Esophagus squamous epithelium (tissue), 5 donors: ENCODE measurements at places on chromosomes 1 and 21.

DNA sequence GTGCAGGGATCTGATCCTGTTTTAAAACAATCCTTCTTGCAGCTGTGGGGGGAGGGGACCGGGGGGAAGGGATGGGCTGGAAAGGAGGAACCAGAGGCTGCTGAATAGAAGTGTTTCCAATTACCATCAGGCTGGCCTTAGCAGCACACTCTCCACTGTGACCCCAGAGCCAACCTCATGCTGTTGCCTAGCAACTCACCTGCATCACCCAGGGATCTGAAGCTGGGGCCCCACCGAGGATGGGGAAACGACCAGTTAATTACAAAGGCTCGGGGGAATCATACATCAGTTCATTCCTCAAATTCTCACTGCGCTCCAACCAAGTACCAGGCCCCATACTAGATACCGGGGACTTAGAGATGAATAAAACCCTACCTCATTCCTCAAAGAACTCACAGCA lies 11.9 kb upstream of the GPX7 start:
- no peak for DNase-seq
- H3K27ac ChIP-seq = no peak overlapping the region
- H3K4me3 ChIP-seq = no peak overlapping the region
- no peaks in the 10 kb centered on the region for H3K36me3 ChIP-seq
- H3K4me1 ChIP-seq = no peaks in the 10 kb centered on the region

GRCh38 chr21:34086887-34087306 lies 13.5 kb downstream of the MRPS6 start:
- H3K27ac ChIP-seq = no peak overlapping the region
- no peak for DNase-seq
- peaks cover 14% of the 10 kb centered on the region for H3K4me1 ChIP-seq
- peaks cover 10% of the 10 kb centered on the region for H3K36me3 ChIP-seq
- H3K27me3 ChIP-seq = no peaks in the 10 kb centered on the region

GRCh38 chr1:34360574-34360973 lies 183.9 kb downstream of the C1orf94 start:
- no peak for DNase-seq
- no peaks in the 10 kb centered on the region for H3K4me1 ChIP-seq
- no peaks in the 10 kb centered on the region for H3K36me3 ChIP-seq
- H3K27ac ChIP-seq = no peak overlapping the region

DNA sequence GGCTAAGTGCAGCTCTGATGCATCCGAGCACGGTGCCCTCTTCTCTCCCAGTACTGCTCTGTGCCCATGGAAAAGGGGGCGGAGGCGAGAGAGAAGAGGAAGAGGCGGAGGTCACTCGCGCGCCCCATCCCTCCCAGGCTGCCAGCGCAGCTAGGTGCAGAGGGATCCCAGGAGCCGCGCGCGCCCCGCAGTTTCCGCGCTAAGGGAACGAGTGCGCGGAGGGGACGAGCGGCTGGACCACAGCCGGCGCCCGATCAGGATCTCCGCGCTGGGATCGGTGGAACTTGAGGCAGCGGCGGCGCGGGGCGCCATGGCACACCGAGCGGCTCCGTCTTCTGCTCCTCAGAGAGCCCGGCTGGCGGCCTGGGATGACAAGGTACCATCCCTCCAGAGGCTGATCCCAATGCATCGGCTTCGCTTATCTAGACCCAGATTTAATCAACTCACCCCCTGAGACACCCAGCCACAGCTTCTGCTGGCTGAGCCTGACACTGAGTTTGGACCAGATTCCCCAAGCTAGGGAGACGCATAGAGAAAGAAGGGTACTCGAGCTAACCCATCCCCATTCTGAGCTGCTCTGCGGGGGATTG lies at the start of gene PTGFR:
TSS of gene PTGFR (plus strand) at position 114 of the 590 bp plus-strand sequence. CDS start 1,770 bp downstream, outside the sequence.
- no peaks in the 10 kb centered on the region for H3K36me3 ChIP-seq
- H3K27me3 ChIP-seq = peaks cover 3% of the 10 kb centered on the region
- H3K27ac ChIP-seq = peak within 1 kb of the TSS; percentile 32
- peak within 1 kb of the TSS; percentile 60 for H3K4me3 ChIP-seq
- H3K4me1 ChIP-seq = peaks cover 16% of the 10 kb centered on the region
- no peak for DNase-seq

DNA sequence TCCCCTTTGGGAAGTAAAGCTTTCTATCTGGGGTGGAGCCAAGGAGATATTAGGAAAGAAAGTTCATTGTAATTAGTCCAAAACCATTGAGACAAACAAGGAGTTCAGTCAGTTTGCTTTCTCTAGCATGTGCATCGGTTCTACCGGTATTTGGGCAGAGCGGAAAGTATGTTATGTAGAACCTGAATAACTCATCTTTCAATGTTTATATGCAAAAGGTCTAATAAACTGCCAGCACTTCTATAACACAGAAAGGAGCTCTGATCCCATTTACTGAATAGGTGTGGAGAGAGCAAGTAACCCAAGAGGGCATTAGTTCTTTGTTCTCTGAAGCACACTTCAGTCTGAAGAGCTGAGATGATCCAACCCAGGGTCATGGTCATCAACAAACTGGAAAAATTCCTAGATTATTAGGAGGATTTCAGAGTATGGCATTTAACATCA lies 3.5 kb downstream of the TGFB2 start:
- H3K27me3 ChIP-seq = no peaks in the 10 kb centered on the region
- H3K4me1 ChIP-seq = peaks cover 4% of the 10 kb centered on the region
- no peak for DNase-seq
- no peak overlapping the region for H3K27ac ChIP-seq
- no peaks in the 10 kb centered on the region for H3K36me3 ChIP-seq

DNA sequence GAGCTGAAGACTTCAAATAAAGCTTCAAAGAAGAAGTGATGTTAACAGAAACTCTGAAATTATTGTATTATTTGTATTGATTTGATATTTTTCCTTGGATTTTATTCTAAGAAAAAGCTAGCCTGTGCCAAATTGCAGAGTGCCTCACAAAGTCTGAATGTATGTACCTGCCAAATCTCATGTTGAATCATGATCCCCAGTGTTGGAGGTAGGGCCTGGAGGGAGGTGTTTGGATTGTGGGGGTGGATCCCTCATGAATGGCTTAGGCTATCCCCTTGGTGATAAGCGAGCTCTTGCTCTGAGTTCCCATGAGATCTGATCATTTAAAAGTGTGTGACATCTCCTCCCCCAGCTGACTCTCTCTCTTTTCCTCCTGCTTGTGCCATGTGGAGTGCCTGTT lies 43.6 kb downstream of the ACKR1 start:
- no peaks in the 10 kb centered on the region for H3K36me3 ChIP-seq
- H3K27ac ChIP-seq = no peak overlapping the region
- no peaks in the 10 kb centered on the region for H3K4me1 ChIP-seq

- H3K27me3 ChIP-seq = no peaks in the 10 kb centered on the region
- no peaks in the 10 kb centered on the region for H3K4me1 ChIP-seq
- H3K27ac ChIP-seq = no peak overlapping the region
- no peaks in the 10 kb centered on the region for H3K36me3 ChIP-seq
Measured at GRCh38 chr1:211339631-211340041, 13.0 kb downstream of the TRAF5 start.

DNA sequence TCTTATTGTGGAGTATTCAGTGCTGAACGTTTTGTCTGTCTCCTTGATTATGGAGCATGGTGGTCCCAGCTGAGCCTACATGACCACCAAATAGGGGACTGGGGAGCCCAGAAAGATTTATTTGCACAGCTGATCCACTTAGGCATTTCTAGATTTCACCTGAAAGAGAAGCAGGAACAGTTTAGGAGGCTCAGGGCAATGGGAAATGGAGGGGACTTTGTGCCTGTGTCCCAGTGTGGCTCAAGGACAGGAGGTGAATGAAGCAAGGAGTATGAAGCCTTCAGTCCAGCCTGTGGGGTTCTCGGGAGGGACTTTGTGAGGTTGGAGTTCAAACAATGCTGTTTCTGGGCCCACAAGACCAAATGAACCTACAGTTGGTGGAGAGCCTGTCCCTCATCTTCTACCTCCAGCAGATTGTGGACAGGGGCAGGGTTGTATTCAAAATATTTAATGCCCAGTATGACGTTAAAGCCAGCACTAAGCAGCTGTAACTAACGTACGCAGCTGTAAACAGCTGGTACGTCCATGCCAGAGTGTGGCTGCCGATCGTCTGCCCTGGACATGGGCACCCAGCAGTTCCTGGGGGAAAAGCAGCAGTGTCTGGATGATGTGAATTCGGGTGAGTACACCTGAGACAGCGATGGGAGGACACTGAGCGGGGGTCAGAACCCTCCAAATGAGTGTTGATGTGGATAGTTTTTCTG lies 164.9 kb upstream of the RAB4A start:
- no peak for DNase-seq
- no peaks in the 10 kb centered on the region for H3K27me3 ChIP-seq
- no peak overlapping the region for H3K4me3 ChIP-seq

- no peaks in the 10 kb centered on the region for H3K36me3 ChIP-seq
- H3K4me3 ChIP-seq = no peak overlapping the region
Measured at GRCh38 chr1:12144236-12144635, 22.6 kb upstream of the TNFRSF1B start.

- no peak overlapping the region for H3K4me3 ChIP-seq
- peaks cover 59% of the 10 kb centered on the region for H3K36me3 ChIP-seq
- H3K4me1 ChIP-seq = peaks cover 43% of the 10 kb centered on the region
- H3K27ac ChIP-seq = peak overlapping the region; percentile 27
- no peak for DNase-seq
Measured at GRCh38 chr1:223732993-223733798, 20.9 kb downstream of the CAPN2 start.

GRCh38 chr1:94265906-94266305 lies 28.5 kb upstream of the ARHGAP29 start:
- H3K27ac ChIP-seq = no peak overlapping the region
- peaks cover 17% of the 10 kb centered on the region for H3K4me1 ChIP-seq
- no peak for DNase-seq
- H3K4me3 ChIP-seq = no peak overlapping the region

GRCh38 chr1:204409123-204409522 lies 2.5 kb downstream of the PPP1R15B start:
- peaks cover 63% of the 10 kb centered on the region for H3K4me1 ChIP-seq
- no peak for DNase-seq
- H3K36me3 ChIP-seq = no peaks in the 10 kb centered on the region
- H3K27ac ChIP-seq = peak overlapping the region; percentile 99
- H3K4me3 ChIP-seq = peak overlapping the region; percentile 84
- no peaks in the 10 kb centered on the region for H3K27me3 ChIP-seq

DNA sequence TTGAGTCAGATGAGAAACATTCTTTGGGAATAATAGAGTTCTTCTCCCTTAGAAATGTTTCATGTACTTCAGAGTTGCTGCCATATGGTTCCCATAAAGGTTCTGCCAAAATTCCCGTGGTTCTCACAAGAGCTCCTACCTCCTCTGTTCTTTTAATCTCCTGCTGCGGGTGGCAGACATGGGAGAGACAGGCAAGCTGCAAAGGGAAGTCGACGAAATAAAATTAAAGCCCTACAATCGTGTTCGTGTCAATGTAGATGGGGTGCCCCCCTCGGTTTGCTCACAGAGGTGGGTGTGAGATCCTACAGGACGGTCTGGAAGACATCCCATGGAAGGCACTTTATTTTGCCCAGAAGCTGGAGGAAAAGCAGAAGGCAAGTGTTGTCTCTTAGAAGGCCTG lies 276.0 kb downstream of the RWDD3 start:
- no peak overlapping the region for H3K4me3 ChIP-seq
- H3K27ac ChIP-seq = no peak overlapping the region
- no peaks in the 10 kb centered on the region for H3K4me1 ChIP-seq

- no peak overlapping the region for H3K27ac ChIP-seq
- no peaks in the 10 kb centered on the region for H3K36me3 ChIP-seq
- peaks cover 7% of the 10 kb centered on the region for H3K4me1 ChIP-seq
- no peak overlapping the region for H3K4me3 ChIP-seq
- no peaks in the 10 kb centered on the region for H3K27me3 ChIP-seq
Measured at GRCh38 chr1:94622757-94623156, 81.2 kb upstream of the F3 start.
